ENCODE measurements at places on chromosomes 7 and 10.

DNA sequence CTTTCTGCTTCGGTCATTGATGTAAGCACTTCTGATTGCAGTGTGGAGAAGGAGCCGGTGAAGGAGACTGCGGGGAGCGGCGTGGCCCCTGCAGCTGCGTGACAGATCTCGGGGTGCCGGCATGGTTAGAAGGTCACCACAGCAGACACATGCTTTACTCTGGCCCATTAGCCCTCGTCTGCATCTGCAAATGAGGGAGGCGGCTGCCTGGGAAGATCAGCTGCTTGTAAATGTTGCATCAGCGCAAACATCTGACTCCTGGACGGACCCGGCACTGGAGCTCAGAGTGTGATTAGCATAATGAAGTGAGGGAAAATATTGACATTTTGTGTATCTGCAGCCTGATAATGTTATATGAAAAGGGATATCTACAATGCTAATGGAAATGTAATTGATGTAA lies 30.5 kb upstream of the MNX1 start:
- DNase-seq: no peak

- no peak for DNase-seq
These were observed 4.2 kb upstream of the TCF7L2 start for GRCh38 chr10:112945811-112946210.

DNA sequence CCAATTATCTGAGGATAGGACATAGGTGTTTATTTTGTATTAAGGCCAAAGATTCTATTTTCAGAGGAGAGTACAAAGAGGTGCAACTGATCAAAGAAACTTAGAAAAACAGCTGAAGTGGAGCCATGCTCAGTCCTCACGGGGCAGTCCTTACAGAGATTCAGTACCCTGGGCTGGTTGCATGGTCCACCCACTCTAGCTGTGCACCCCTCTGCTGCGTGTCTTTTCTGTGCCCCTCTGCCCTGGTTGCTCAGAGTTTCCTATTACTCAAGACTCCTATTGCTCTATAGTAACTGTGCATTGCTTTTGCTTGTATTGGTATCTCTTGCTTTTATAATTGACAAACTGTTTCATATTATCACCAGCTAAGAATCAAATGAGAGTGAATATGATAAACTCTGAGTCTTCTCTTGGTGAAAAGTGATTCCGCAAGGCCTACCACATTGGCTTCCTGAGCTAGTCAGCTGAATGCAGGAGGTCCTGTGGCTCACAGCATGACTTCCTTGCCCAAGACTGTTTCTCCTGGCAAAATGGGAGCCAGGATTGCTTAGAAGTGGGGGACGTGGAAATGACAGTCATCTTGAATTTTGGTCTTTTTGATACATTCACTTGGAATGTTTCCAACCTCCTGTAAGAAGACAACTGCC lies 137.0 kb downstream of the GLCCI1 start:
- DNase-seq: no peak

DNA sequence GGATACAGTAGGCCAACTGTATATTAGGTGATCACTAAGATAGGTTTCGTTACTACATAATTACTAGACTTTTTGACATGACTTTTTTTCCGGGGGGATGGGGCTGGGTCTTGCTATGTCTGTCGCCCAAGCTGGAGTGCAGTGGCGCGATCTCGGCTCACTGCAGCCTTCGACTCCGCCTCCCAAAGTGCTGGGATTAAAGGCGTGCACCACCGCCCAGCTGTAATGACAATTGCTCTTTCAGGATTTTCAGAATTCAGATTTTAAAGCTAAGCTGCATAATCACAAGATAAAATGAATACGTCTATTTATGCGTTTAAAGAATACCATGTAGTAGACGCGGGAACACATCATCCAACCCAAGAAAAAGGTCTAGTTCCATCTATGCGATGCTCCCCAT lies 982 bp downstream of the IDI1 start:
- DNase-seq: peak; percentile 74

DNA sequence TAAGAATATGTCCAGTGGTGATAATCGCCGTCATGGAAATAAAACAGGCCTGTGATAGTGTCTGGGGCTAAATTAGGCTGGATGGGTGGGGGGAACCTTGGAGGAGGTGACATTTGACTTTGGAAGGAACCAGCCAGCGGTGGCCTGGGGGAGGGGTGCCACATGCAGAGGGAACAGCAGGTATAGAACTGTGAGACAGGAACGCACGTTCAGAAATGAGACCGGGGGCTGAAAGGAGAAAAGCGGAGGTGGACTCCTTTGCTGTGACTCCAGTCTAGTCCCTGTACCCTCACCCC lies 2.6 kb upstream of the CYP26A1 start:
- DNase-seq: no peak

DNA sequence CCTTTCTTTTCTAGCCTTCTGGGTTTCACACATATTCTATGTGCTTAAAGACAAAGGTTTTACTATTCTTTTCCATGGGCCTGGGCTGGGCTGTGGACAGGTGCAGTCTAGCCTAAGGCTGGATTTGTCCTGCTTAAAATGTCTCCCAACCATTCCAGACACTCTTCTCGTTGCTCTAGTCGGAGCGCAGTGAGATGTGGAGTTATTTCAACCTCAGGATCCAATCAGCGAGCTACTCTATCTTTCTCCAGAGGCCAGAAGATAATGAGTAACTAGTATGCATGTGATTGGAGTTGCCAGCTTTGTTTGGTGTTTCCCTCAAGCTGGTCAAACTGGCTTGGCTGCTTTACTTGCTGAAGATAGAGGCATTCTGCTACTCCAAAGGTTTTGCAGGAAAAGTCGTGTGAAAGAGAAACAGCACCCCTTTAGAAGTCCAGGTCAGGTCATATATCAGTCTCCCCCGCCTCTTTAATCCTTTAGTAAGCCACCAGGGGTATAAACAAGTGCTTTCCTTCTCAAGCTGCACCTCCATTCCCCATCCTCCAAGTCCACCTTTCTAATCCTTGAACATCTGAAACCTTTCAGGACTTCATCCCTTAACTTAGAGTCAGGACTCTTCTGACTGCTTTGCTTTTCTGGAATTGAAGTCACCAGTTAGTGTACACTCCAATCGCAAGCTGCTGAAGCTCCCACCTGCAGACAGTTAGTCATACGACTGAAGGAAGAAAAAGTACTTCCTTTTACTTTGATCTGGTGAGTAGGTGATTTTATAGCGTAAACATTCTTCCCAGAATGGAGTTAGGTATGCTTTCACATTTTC lies 78.8 kb downstream of the DNMBP start:
- DNase-seq: no peak

DNA sequence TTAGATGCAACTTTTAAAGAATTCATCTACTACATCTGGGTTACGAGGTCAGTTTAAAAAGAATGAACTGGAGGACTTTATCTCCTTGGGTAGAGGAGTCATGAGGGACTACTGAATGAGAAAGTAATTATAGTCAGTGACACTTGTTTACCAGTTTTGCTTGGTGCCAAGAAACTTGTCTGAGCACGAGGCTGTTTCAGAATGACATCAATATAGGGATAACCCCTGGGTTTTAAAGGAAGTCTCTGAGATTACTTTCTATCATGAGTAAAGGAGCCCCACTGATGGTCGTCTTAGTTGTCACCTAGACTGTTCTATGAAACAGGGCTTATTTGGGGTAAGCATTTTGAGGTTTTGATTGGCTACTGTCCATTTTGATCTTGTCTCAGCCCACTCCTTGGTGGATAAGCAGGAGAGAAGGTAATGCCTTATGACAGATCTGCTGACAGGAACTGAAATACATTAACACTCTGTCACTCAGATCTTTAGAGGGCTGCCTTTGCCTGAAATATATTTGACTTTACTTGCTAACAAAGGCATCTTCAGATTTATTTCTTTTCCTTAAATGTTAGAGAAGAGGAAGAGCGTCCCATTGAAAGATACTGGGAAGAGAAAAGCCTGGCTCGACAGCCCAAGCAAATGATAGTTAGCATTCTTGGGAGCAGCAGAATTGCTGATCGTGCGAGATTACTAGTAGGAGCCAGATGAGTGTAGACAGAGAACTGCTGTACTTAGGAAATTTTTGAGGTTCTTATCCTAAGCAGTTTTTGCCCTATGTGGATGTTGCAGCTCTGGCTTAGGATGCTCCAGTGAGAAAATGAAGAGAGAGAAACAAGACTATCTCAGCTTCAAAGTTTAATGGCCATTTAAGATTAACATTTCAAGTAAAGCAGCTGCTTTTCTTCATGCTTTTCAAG lies 299.2 kb upstream of the LRGUK start:
- DNase-seq: no peak

GRCh38 chr10:6347391-6347951 lies 144.7 kb downstream of the PFKFB3 start:
- peak; percentile 78 for DNase-seq

- no peak for DNase-seq
These were observed 14.5 kb downstream of the GPR146 start for GRCh38 chr7:1058821-1059199.

DNA sequence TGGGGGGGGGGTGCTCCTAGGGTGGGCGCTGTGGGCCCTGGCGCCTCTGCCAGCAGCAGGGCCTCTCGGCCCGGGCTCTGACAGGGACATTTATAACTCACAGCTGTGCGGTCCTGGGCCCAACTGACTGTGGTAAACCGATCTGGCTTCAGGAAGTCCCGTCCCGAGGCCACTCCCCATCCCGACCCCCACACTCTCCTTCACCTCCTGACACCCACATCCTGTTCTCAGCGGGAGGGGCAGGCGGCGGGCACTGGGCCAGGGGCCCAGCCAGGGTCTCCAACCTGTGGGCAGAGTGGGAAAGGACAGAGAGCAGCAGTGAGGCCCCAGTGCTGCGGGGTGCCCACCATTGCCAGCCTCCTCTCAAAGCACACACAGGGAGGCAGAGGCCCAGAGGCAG lies 69.1 kb downstream of the ZMIZ1 start:
- DNase-seq: peak; percentile 81

GRCh38 chr10:1499359-1499957 lies 237.9 kb downstream of the ADARB2 start:
- DNase-seq: no peak

DNA sequence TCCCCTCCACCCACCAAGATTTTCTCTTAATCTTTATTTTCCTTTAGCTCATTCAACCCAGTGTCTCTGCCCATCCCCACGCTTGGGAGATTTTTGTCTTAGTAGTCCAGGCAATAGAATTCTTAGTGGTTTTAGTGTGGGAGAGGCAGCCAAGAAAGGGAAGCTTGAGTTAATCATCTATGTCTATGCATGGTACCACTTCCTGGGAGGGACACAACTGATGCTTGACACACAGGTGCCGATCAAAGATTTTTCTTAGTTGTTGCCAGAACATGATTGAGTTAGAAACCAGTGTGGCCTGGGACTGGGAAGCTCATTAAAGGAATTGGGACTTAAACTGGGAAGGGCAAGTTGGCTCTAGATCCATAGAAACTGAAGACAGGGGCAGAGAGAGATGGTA lies 3.1 kb downstream of the STRA8 start:
- no peak for DNase-seq

DNA sequence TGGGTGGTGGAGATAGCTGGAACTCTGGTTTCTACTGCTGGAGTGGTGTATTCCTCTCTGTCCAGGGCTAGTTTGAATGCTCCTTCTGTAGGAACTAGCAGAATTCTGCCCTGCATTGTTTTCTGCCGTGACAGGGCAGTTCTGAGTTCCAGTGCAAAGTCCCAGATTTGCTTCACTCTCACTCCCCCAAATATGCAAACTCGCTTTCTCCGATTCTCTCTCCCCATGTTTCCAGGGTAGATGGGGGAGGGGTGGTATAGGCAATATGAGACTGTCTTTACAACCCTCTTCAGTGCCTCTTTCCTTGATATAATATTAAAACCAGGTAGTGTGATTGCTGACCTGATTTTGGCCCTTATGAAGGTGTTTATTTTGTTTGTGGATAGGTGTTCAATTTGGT lies 693.3 kb upstream of the GRM3 start:
- DNase-seq: no peak

DNA sequence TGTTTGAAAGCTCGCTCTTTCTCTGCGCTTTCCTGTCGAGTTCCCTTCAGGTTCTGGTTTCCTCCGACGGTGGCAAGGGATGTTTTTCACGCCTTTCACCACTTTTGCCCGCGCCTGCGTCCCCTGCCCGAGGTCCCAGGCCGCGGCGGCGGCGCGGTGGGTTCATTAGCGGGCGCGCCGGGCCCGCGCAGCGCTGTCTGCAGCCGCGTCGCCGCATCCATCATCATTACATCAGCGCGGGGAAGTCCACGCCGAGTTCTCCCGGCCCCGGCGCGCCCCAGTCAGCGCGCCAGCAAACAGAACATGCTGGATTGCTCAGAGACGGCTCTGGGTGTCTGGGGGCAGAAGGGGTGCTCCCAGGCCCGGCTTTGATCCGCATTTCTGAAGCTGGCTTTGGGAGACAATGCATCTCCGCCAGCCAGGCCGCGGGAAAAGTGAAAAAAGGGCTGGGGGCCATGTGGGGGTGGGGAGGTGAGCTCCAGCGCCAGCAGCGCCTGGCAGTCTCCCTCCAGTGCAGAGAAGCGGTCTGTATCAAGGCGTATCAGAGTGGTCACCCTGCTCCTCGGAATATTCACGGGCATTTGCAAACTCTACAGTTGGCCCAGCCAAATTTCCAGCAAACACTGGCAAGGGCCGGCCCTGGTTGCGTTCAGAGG lies 8.9 kb downstream of the GLI3 start:
- no peak for DNase-seq

- no peak for DNase-seq
These were observed 316.0 kb upstream of the AOAH start for GRCh38 chr7:37040330-37040729.

- no peak for DNase-seq
These were observed 69.0 kb downstream of the TCF7L2 start for GRCh38 chr10:113019096-113019495.

DNA sequence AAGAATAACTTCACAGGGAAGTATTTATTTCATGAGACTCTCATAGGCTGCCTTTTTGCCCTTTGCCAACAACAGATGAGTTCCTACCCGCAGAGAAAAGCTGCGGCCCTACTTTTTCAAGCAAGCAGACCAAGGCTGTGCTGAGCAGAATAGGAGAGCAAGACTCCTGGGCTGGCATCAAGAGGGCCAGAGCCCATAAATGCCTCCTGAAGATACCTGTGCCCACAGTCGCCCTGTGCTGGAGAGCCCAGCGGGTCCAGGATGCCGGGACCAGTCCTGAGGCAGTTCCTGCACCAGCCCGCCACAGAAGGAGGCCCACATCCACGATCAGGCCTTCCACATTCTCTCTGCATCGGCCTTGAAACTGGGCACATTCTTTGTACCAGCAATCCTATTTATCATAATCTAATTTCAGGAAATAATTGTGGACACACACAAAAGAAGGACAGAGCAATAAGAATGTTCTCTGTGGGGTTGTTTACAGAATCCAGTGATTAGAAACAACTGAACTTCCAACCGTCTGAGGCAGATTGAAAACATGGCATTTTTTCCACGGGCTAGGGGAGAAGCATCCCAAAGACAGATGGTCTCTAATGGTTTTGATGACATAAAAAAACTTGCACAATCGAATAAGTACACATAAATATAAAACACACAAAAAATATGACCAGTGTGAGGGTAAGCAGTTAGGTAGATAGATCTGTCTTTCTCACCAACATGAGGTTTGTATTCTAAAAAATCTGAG lies 95.6 kb downstream of the CPXM2 start:
- DNase-seq: no peak

DNA sequence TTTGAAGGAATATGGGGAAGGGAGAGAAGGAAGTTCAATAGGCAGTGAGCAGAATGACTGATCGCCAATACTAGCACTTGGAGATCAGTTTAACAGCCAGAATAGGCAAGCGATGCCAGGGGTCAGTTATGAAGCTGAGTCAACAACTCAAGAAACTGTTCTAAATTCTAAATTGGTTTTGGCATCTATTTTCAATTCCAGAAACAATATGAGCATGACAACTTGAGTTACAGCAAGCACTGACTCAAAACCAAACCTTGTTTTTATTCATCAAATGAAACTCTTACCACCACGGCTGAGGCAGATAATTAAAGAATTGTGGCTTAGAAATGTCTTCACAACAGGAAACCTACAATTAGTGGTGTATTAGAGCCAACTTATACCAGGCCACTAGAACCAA lies 180.5 kb upstream of the ASAH2 start:
- DNase-seq: peak; percentile 57
